ENCODE measurements at places on chromosomes 2 and 18.

DNA sequence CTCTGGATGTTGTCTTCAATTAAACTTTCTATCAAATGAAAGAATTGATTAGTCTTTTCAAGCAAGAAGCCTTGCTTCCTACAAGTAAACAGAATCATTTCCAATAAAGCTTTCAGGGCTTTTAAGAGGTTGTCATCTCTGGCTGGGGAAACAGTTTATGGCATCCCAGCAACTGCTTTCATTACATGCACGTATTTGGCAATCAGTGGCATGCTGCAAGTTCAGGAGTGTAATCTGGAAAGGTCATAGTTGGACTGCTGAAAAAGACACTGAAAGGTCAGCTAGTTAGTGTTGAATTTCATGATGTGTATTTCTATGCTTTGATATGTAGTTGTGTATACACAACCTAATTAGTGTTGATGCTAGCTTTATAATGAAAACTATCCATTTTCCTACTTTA is 332.9 kb downstream of the DSC3 start:
- DNase-seq, result no peak

GRCh38 chr2:40256008-40256407 is 195.9 kb downstream of the SLC8A1 start:
- no peak for DNase-seq

- no peak for DNase-seq
Observed at GRCh38 chr2:204258890-204259289, 286.4 kb upstream of the PARD3B start.

DNA sequence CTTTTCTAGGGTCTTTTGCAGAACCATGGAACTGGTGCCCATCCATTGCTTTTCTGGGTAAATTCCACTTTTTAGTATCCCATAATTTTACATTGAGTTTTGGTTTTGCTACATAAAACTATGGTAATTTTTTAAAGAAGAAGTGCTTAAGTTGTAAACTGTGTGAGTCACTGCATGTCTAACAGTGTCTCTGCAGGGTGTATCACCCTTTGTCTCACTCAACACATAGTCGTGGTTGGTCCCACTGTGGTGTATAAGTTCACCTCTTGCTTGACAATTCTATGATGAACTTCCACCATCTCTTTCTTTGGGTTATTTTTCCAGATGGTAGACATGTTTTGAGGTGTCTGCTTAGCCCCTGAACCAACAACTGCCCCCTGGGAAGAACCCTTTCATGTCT is 10.5 kb downstream of the SCTR start:
- DNase-seq, result no peak

- DNase-seq, result no peak
Observed at GRCh38 chr18:72181241-72181764, 362.8 kb downstream of the CBLN2 start.

- DNase-seq, result no peak
Observed at GRCh38 chr2:102024410-102024809, 32.6 kb downstream of the IL1R2 start.

DNA sequence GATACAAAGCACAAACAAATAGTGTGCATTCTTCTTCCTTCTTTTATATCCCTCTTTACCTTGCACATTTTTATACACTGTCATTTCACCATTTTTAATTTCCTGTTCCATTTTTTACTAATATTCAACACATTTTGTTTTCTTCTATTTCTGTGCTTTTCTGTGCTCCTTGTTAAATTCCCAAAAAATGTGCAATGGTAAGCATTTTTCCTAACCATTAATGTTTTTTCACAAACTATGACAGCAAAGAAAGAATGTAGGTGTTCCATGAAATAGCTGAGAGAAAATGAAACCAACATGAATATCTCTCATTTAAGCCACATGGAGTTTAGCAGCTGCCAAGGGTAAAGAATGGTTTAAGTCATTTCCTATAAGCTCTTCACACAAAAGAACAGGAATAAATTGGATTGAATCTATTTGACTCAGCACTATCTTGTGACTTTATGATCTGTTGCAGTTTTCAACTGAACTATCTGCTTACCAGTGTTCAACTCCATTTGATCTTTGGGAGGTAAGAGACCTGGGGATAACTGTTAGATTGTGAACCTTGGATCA is 145.7 kb upstream of the CDH19 start:
- DNase-seq, result no peak

- DNase-seq, result no peak
Observed at GRCh38 chr2:112095681-112096080, 40.6 kb downstream of the TMEM87B start.

DNA sequence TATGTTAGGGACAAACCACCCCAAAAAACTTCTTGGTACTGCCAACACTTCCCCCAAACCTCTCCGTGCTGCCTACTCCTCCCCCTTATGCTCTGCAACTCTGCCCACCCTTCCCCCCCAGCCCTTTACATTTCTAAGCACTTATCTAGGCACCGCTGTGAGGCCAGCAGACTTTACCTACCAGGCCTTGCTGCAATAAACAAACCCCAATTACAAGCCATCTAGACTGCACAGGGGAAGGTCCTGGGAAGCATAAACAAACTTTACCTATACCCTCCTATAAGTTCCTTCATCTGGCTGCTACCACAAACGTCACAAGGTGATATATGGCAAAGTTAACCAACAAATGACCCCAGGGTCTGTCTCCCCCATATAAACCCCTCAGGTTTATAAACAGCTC is 259.4 kb upstream of the GULP1 start:
- no peak for DNase-seq

GRCh38 chr18:31268985-31269406 is 49.0 kb upstream of the DSG1 start:
- DNase-seq, result no peak

GRCh38 chr2:233423552-233423860 is 69.2 kb downstream of the DGKD start:
- DNase-seq, result no peak

GRCh38 chr2:191150230-191150599 is 579 bp downstream of the STAT4 start:
- DNase-seq, result peak; percentile 11

DNA sequence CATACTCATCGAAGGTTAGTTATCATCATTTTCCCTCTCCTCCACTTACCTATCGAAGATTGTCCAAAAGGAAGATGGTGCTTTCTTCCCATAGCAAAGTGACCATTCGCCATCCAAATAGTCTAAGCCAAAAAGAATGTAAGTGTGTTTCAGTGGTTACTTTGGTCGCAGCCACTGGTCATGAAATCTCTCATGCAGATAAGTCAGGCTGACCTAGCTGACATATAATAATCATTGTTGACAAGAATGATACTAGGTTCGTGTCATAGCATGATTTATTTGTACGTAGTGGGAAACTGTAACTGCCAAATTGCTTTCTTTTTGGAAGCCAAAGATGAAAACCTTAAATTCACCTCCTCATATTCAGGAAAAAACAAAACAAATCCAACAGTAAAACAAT is 89.6 kb upstream of the PMAIP1 start:
- DNase-seq, result no peak

All from T-cell (primary cell).